ENCODE measurements at places on chromosomes 4 and X. TPM values are rescaled to one million over a fixed set of nuclear protein-coding genes. Genes with fewer than 3 reads are reported as not detected.

- DNase-seq, result no peak
Observed at GRCh38 chr4:52843958-52844357, 18.2 kb upstream of the RASL11B start.

- no peak for DNase-seq
Observed at GRCh38 chr4:140096483-140096861, 57.5 kb downstream of the MAML3 start.

DNA sequence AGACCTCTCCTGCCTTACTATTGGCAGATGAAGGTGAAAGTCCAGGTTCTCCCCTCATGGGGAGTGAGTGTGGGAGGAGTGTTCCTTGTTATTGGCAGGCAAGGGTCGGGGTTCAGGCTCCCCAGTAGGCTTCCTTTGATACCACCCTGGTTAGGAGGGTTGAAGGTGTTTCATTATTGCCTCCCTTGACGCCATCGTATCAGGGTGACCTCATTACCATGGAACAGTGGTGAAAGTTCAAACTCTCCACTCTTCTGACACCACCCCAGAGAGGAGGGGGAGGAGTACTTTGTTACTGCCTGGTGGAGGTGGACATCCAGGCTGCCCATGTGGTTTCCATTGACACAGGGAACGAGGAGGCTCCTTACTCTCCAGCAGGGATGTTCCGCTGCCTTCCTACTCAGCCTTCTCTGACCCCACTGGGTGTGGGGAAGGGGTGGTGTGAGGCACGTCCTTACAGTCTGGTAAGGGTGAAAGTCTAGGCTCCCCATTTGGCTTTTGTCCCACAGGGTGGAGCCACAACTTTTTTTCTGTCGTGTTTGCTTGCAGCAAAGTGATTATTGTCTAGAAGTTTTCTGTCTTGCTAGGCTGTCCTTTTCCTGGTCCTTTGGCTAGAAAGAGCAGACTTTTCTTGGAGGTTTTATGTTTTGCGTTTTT lies 37.2 kb upstream of the USP9X start:
- DNase-seq, result no peak

- DNase-seq, result no peak
Observed at GRCh38 chrX:94401426-94401825, 727.4 kb downstream of the FAM133A start.

DNA sequence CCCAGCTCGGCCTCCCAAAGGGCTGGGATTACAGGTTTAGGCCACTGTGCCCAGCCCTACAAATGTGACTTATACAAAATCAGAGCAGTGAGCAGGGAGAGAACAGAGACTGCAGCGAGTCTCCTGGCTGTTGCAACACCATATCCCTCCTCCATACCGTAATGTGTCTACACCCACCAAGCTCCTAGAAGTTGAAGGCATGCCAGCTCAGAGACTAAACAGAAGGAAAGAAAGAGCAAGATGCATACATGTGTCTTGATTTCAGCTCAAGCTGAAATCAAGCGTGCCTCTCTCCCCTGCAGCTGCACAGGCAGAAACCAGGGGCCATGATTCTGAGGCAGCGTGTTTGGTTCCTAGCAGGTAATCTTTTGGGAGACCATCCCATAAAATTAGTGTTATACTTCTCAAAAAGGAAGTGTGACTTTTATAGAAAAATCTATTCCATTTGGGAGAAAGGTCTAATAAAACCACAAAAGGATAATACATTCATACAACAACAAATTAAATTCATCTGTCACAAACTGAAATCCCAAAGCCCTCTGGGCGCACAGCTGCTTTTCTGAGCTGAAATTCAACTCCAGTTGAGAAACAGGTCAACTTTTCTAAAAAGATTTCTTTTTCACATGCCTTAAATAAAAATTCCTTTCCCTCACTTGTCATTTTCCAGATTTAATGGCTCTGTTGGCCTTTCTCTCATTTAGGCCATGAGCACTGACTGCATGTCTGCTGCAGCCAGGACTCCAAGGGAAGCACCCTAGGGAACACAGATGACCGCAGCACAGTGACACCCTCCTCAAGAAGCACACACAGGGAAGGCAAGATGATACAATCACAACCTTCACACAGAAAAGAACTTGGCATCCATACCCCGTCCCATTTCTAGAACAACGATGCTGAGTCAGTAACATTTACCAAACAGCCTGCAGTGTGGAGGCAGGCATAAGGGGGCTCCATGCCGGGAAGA lies 34.4 kb downstream of the AFAP1 start:
- DNase-seq, result no peak

DNA sequence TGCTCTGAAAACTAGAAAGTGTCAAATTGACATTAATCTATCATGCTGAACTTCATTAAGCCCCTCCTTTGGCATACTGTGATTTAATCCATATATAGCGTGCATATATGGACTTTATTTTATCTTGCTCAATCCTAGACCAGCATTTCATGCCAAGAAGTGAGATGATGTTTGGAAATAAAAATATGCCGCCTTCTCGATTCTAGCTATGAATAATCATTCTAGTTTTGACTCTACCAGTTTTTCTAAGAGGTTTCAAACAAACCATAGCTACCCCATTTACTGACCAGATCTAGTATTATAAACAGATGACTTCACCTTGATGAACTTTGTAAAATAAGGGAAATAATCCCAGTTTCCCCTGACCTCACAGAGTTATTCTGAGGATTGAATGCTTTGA lies 95.0 kb downstream of the ARX start:
- DNase-seq, result no peak

DNA sequence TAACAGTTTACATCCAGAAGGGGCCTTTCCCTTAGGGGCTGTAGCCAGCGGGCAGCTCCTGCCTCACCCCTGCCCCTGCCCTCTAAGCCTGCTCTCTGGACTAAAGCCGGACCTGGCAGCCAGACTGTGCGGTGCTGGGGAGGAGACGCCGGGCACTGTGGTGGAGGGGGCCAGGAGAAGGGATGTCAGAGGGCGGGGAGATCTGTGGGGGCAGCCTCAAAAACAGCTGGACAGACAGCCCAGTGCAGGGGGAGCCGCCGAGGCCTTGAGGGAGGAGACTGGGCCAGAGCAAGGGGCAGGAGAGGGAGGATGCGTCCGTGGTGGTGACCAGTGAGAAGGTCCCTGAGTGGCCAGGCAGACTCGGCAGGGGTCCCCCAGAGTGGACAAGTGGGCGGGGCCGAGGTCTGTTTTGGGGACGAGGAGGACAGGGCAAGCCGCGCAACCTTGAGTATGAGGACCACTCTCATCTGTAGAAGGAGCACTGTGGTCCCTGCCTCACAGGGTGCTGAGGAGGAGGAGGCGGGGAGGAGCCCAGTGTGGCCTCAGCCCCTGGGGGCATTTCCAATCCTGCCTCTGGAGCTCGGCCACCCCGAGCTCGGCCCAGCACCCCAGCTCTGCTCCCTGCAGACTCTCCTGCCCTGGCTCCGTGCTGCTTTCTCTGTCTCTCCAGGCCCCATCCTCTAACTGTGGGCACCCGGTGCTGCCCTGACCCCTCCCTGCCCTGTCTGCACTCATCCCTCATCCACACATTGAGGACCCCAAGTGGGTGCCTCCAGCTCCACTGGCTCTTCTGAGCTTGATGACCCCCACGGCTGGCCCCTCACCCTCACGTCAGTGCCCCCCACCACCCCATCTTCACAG lies 59.2 kb upstream of the NKX1-1 start:
- no peak for DNase-seq

GABRB1 gene
- not detected for total RNA-seq

CRLF2 gene
- total RNA-seq, result not detected
